Activated CD4-positive, alpha-beta T cell treated with anti-CD3 and anti-CD28 coated beads, Interleukin-2, amount 10 ng/mL, durations not matched to agents 7 days and 5 days (primary cell): ENCODE measurements at places on chromosomes 4 and X. TPM values are rescaled to one million over a fixed set of nuclear protein-coding genes. Genes with fewer than 3 reads are reported as not detected.

- DNase-seq = no peak
- no peak overlapping the region for H3K4me3 ChIP-seq
- peaks cover 4% of the 10 kb centered on the region for H3K27me3 ChIP-seq
- H3K4me1 ChIP-seq = peaks cover 9% of the 10 kb centered on the region
Observed at GRCh38 chr4:78671903-78672815, 104.0 kb upstream of the BMP2K start.

DNA sequence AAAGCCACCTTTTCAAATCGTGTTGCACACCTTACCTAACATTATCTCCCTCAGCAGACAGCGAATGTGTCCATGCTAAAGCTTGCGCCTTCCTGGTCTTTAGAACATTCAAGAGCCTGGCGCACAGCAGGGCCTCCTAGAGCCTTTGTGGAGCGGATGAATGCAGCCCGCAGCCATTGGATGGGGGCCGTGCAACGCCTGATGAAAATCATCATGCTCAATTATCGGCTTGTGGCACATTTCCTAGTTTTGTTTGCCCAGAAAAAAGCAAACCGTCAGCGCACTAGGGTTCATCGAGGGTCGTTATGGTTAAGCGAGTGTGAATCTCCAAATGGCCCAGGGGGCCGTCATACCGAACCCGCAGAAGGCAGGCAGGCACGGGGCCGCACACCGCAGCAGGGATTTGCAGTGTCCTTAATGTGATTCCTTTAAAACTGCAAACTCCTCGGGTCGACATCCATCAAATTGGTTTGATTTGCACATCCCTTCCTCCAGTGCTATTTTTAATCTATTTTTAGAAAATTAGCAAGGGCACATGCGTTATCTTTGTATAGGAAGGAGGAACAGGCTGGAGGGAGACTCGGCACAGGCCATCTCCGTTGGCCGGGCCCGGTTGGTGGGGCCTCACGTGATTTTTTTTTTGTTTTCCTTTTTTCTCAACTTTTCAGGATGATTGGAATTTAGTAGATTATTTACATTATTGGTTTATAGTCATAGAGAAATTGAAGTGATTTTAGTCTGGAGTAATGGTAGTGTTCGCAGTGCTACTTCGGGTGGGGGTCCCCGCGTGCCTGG lies 53.1 kb downstream of the ABLIM2 start:
- H3K4me3 ChIP-seq = no peak overlapping the region
- DNase-seq = no peak
- no peaks in the 10 kb centered on the region for H3K36me3 ChIP-seq
- no peaks in the 10 kb centered on the region for H3K27me3 ChIP-seq
- no peaks in the 10 kb centered on the region for H3K4me1 ChIP-seq

- no peak for DNase-seq
- no peak overlapping the region for H3K4me3 ChIP-seq
- no peaks in the 10 kb centered on the region for H3K27me3 ChIP-seq
Observed at GRCh38 chrX:20124964-20125363, 8.3 kb upstream of the MAP7D2 start.

DNA sequence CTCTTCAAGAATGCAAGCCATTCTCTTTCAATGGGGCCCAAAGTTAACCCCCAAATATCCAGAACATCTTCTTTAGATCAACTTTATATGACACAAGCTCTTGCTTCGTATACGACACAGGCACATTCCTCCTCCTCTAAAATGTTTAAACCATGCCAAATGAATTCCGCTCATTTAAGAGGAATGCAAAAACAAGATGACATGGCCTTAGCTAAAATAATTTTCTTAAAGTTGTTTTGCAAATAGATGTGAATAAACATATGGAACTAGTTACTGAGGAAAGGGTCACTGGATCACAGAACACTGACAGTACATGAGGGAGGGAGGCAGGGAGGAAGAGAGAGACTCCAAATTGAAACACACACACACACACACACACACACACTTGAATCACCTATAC lies 97.4 kb downstream of the RASL11B start:
- H3K36me3 ChIP-seq = no peaks in the 10 kb centered on the region
- H3K4me3 ChIP-seq = no peak overlapping the region
- no peaks in the 10 kb centered on the region for H3K4me1 ChIP-seq
- H3K27me3 ChIP-seq = no peaks in the 10 kb centered on the region
- DNase-seq = no peak

GRCh38 chrX:134749706-134750445 lies 91.6 kb upstream of the PLAC1 start:
- DNase-seq = no peak
- no peak overlapping the region for H3K4me3 ChIP-seq
- H3K36me3 ChIP-seq = no peaks in the 10 kb centered on the region
- H3K27ac ChIP-seq = no peak overlapping the region

DNA sequence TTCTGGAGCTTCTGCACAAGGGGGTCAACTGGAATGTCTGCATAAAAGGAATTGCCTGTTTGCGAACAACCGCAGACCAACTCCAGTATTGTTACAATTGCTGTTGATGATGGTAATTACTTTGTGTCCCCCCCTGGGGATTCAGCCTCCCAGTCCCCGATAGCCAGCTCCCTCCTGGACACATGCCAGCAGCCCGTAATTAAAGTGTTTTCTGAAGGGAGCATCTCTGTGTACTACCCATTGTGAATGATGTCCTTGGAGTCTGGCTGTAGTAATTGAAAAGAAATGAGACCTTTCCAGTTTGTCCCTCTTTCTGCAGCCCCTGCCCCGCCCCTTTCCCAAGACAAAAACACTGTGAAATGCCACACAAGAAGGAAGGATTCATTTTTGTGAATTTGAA lies 377.1 kb upstream of the LCORL start:
- no peak for DNase-seq
- no peaks in the 10 kb centered on the region for H3K36me3 ChIP-seq
- H3K4me1 ChIP-seq = no peaks in the 10 kb centered on the region
- no peaks in the 10 kb centered on the region for H3K27me3 ChIP-seq

GRCh38 chr4:176298664-176299063 lies 21.1 kb upstream of the SPCS3 start:
- no peak overlapping the region for H3K27ac ChIP-seq
- H3K4me3 ChIP-seq = no peak overlapping the region
- no peaks in the 10 kb centered on the region for H3K27me3 ChIP-seq
- no peaks in the 10 kb centered on the region for H3K4me1 ChIP-seq
- no peaks in the 10 kb centered on the region for H3K36me3 ChIP-seq

GRCh38 chr4:74133786-74134499 lies 24.0 kb upstream of the MTHFD2L start:
- H3K27ac ChIP-seq = no peak overlapping the region
- H3K36me3 ChIP-seq = no peaks in the 10 kb centered on the region
- no peaks in the 10 kb centered on the region for H3K4me1 ChIP-seq
- peaks cover 14% of the 10 kb centered on the region for H3K27me3 ChIP-seq

Gene IL15
- total RNA-seq = 1.9 TPM
